ENCODE measurements at places on chromosomes 2 and 18.

DNA sequence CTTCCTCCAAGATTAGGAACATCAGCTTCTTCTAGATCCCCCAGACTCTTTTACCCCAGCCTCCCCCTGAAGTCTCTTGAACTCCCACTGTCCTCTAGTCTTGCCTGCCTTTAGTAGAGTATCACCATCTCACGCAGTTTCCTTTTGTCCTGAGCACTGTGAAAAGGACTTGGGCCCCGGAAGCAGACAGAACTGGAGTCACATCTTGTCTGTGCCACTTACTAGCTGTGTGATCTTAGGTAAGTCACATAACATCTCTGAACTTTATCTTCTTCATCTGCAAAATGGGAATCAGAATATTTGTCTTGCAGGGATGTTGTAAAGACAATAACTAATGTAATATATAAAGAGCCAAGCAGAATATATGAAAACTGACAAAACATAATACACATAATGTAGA is 8.4 kb upstream of the TRABD2A start:
- DNase-seq = no peak

DNA sequence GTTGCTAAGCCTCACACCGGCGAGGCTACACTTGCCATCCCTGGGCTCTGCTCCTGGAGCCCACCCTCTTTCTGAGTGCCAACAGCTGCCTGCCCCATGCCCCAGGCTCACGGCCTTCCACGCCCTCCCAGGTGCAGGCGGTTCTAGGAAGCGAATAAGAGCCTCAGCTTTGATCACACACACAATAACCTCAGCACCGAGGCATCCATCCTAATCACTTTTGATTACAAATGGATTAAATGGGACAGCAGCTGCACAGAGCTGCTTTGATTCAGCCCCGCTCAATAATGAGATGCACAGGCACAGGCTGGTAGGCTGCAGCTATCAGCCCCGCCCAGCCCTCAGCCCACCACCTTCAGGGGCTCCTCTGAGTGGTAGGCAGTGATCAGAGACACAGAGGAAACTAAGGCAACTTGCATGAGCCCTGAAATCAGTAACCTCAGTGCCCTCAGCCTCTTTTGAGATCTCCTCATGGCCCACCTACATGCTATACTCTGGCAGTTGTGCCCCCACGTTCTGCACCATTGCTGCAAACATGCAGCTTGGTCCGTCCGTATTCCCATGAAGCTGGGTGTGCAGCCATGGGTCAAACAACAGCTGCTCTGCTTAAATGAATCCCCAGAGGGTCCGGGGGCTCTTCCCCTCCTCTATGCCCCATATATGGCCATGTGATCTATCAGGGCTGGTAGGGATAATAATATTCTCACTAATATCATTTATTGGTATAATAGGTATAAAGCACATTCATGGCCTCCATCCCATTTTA is 171.4 kb downstream of the SETBP1 start:
- no peak for DNase-seq

DNA sequence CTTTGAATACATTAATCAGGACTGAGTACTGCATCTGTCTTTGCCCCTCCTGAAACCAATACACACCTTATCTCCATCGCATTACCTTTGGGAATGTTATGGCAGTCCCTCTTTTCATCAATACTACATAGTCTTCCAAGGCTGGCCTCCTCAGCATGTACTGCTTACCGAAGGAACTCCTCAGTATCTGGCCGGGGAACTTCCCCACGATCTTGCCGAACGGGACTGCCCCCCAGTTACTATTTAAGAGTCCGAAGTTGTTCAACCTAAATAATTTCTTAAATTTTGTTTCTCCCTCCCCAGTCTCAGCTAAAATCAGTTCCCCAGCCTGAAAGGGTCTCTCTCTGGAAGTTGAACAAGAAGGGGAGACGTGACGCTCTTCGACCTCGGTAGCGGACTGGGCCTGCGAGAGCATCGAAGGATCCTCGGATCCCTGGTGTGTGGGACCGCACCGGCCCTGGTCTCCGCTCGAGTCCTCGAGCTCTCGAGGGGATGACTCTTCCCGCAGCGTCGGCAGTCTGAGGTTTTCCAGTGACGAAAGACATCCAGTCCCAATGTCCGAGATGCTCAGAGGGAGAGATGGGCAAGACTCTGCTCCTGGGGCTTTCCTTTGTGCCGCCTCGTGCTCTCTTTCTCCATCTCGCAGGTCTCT is 489 bp downstream of the TRMT61B start:
- no peak for DNase-seq

DNA sequence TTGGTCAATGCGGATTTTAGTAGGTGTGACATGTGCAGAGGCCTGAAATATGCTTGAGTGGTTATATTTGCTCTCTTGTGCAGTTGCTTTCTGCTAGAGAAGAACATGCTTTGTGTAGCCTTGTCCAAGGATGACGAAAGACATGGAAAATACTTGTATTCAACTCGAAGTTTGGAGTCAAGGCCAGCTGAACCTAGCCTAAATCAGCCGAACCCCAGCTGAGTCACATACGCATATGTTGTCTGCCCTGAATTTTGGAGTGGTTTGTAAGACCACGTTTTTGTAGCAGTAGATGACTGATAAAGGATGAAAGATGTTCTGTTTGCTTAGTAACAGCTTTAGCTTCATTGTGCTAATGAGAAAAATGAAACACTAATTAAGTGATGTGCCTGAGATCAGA is 22.5 kb upstream of the SPAG16 start:
- DNase-seq = no peak

- no peak for DNase-seq
These were observed 76.2 kb downstream of the WDR7 start for GRCh38 chr18:56727399-56727798.

- no peak for DNase-seq
These were observed 16.5 kb downstream of the TWIST2 start for GRCh38 chr2:238864207-238865014.

DNA sequence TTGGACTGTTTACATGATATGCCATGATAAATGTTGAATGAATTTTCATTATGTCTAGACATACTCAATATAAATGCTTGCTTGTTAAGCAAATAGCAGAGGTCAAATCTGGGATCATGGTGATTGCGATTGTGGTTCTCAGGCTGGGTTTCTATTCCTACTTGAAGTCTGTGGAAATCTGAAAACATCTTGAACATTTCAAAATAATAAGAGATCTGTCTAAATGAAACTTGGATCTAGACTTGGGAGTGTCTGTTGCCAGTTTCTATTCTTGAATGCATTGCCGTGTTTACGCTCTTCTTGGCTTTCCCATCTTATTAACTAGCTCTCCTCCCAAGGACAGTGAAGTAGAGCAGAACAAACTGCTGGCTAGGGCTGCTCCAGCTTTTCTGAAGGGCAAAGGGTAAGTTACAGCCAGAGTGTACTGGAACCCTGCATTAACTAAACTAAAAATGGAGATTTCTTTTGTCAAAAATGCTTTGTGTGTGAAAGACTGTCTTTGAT is 127.7 kb downstream of the DTNA start:
- DNase-seq = no peak

DNA sequence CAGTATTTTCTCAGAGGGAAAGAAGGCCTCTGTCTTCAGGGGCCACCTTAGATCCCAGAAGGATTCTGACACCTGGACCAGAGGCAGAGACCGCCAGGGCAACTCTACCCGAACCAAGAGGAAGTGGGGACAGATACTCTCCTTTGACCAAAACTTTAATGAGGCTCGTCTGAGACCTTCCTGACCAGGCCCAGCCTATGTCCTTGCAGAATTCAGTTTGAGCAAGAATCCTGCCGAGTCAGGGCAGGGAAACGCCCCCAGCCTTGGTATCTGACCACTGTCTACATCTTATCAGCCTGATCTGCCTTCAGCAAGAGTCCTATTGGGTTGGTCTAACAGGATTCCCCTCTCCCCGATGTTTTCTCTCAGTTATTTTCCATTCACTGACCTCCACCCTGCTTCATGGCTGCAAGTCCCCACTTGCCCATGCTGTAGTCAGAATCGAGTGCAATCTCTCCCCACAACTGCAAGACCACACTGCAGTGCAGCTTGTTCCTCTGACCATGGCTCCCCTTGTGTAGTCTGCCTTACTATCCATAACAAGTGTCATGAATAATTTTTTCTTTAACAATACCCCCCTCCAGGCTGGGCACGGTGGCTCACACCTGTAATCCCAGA is 95.0 kb downstream of the MSH2 start:
- DNase-seq = no peak

- no peak for DNase-seq
These were observed 7.3 kb downstream of the RAX start for GRCh38 chr18:59265974-59266369.

GRCh38 chr18:9952633-9953416 is 39.0 kb downstream of the VAPA start:
- DNase-seq = no peak

- no peak for DNase-seq
These were observed 415.8 kb upstream of the DSEL start for GRCh38 chr18:67932271-67932670.

DNA sequence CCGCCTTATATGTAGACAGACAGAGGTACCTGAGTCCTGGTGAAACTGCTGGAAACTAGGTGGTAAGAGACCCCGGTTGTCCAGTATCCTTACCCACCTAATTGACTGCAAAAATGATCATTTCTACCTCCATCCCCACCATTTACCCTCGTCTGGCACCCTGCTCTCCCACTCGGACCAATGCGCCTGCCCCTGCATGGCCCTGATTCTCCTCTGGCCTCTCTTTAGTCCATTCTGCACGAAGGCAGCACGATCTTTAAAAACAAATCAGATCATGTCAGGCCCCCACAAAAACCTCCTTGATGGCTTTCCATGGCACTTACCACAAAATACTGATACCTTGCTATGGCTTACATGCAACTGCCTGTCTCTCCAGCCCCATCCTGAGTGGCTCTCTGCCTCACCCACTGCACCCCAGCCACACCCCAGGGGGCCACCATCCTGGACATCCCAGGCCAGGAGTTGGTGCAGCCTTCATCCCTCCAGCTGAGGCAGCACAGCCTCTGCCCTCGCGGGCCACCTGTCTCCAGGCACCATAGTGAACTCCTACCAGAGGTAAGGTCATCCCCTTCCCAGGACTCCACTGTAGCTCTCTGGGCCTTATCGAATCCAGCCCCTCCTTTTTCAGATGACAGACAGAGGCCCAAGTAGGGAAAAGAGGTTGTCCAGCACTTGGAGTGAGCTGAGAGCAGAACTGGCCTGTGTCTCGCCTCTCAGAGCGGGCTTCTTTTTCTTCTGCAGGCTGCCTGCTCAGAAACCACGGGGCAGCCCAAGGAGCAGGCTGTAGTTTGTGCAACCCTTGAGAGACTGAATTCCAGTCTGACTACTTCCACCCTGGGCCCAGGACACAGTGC is 12.3 kb upstream of the CIB4 start:
- DNase-seq = no peak

DNA sequence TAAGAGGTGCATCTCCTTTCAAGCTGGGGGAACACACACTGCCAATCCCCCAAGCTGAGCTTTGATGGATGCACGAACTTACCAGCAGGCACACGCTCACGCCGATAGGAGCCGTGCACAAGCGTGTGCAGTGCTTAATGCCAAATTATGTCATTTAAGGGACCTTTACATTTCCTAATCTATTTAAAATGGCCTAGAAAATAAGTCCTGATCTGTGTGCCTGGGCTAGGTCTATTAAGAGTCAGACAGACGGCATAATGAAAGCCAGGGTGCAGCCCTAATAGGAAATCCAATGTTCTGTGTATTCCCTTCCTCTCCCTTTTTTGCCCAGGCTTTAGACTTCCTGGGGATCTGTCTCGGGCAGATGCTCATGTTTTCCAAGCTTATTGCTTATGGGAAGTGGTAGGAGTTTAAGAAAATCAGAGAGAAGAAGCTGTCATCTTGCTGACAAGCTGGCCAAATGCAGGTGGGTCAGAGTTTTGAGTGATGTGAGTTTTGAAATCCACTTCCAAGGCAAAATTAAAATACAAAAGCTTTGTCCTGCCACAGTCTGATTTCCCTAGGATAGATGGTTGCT is 142.6 kb downstream of the MYT1L start:
- DNase-seq = no peak

DNA sequence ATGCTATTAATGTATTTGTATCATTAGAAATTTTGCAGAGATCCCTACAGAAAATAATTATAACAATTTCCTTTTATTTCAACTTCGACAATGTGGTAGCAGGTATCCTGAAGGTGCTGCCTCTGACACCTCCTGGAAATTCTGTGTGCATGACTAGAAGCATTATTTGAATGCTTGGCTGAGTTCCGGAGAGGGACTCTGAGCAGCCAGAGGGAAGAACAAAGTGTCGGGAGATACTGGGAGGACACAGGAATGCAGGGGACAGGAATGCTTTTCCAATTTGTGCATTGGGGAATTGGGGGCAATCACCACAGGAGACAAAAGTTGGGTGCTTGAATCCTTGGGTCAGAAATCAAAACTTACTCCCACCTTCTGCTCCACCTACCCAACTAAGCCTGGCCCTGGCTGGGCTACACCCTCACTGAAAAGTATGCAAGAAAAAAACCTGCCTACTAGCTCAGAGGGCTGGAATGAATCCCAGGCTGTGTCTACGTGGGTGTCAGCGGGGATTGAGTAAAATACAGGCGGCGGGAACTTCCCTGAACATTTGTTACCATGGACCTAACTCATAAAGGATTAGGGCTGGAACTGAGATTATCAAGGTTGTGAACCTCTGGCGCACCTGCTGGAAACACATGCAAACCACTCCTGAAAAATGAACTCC is 299.3 kb downstream of the SOX11 start:
- no peak for DNase-seq

- DNase-seq = no peak
These were observed 596.6 kb downstream of the XIRP2 start for GRCh38 chr2:167484875-167485274.

- no peak for DNase-seq
These were observed 54.1 kb upstream of the MEX3C start for GRCh38 chr18:51251625-51252024.

GRCh38 chr2:237016121-237016915 is 69.4 kb upstream of the COPS8 start:
- DNase-seq = no peak

GRCh38 chr2:4464634-4465266 is 761.4 kb downstream of the DCDC2C start:
- DNase-seq = no peak

DNA sequence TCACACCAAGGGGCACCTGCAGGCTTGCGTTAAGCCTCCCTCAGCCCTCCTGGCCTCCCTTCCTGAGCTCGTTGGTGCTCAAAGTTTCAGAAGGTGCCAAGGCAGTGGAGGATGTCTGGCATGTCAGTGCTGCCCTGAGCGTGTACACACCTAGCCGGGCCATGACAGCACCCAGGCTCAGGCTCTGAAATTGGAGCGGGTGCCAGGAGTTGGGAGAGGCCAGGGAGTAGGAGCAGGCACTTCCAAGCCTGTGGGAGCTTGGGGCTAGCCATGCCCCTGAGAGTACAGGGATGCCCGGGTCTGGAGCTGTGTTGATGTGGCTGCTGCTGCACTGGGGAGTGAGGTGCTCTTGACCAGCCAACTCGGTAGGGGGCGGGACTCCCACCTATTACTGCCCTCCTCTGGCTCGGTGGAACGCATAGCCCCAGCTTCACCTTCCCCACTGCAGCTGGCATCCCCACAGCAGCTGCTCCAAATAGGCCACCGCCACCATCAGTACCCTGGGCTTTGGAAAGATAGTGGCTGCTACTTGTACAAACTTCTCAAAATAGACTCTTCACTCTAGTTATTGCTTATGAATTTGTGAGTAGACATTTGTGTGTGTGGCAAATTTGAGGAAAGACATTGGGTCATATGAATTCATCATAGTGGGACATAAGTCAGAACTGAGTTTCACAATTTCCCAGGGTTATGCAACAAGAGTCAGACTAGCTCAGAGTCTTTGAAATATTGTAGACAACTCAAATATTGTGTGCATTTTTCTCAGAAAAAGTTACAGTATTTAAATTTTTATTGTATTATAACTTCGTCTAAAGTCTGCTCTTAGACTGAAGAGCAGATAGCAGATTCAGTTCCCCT is 6.8 kb upstream of the PCARE start:
- DNase-seq = no peak

Data from activated T-helper 1 cell treated with anti-CD3 and anti-CD28 coated beads, Interleukin-2, amount 50 U/mL, for 16 hours (primary cell).